ENCODE measurements at places on chromosomes 2 and 18. TPM values are rescaled to one million over a fixed set of nuclear protein-coding genes. Genes with fewer than 3 reads are reported as not detected.

RPE gene
- polyA plus RNA-seq: 33.4 TPM

MYO5B gene
- 2.6 TPM for polyA plus RNA-seq

UGT1A10 gene
- not detected for polyA plus RNA-seq

ALK gene
- 16.7 TPM for polyA plus RNA-seq

C18orf63 gene
- polyA plus RNA-seq: not detected

SLC16A14 gene
- polyA plus RNA-seq: 35.8 TPM

SLC8A1 gene
- 29.3 TPM for polyA plus RNA-seq

KCNJ13 gene
- 8.6 TPM for polyA plus RNA-seq

RNF152 gene
- 31.2 TPM for polyA plus RNA-seq

TUBB6 gene
- 42.9 TPM for polyA plus RNA-seq

UGT1A4 gene
- polyA plus RNA-seq: not detected

SLC4A3 gene
- polyA plus RNA-seq: 56.8 TPM

LRP2 gene
- polyA plus RNA-seq: 3.3 TPM

EMX1 gene
- 0.43 TPM for polyA plus RNA-seq

MYO7B gene
- 10.6 TPM for polyA plus RNA-seq

CTAGE1 gene
- polyA plus RNA-seq: not detected

TLX2 gene
- 0.11 TPM for polyA plus RNA-seq

CROCC2 gene
- polyA plus RNA-seq: 3.1 TPM
